Activated CD8-positive, alpha-beta memory T cell treated with anti-CD3 and anti-CD28 coated beads for 36 hours (primary cell): ENCODE measurements at places on chromosomes 3 and 15. TPM values are rescaled to one million over a fixed set of nuclear protein-coding genes. Genes with fewer than 3 reads are reported as not detected.

HESX1 gene
- total RNA-seq, result 0.65 TPM

FRMD5 gene
- 0.44 TPM for total RNA-seq

CGNL1 gene
- not detected for total RNA-seq

TUSC7 gene
- total RNA-seq, result not detected

GOLIM4 gene
- 7.6 TPM for total RNA-seq

MNS1 gene
- 0.78 TPM for total RNA-seq
